ENCODE measurements at places on chromosomes 12 and 14. TPM values are rescaled to one million over a fixed set of nuclear protein-coding genes. Genes with fewer than 3 reads are reported as not detected.

Gene NRXN3
- total RNA-seq = 13.6 TPM

Gene IL26
- total RNA-seq = not detected

Gene OTX2
- not detected for total RNA-seq

DNA sequence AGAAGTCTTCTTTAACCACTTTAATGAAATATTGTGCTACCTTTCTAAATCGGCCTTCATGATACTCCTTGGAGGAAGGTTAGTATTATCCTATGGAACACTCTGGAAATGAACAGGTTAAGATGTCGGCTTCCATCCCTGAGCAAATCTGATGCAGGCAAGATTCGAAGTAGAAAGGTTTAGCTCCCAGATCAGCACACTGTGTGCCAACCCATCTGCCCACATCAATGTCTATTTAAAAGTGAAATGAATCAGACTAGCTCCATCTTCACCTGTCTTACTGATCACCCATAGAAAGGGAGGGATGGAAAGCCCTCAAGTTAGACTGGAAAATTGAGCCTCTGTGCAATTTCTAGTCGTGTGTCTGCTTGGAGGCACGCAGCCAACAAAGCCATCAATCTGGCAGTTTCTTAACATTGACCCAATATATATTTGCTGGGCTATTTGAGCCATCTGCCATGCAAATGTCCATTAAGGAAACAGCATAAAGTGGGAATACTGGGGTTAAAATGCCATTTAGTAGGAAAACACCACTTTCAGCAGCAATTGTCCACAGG is 506.1 kb downstream of the RMST start:
- no peak for DNase-seq

GRCh38 chr14:60655119-60655897 is 6.0 kb upstream of the SIX1 start:
- DNase-seq = no peak

GRCh38 chr12:75814851-75815754 is 216.5 kb downstream of the PHLDA1 start:
- peak; percentile 95 for DNase-seq

All from stomach (tissue), 19 donors.